ENCODE measurements at places on chromosomes 5 and 9.
A peak's percentile ranks its signal among the peaks of the same experiment; 100 is the strongest.

- no peak for DNase-seq
These were observed 1510.5 kb upstream of the CDH9 start for GRCh38 chr5:28548856-28549255.

GRCh38 chr9:124611106-124611505 is 103.9 kb upstream of the NR5A1 start:
- DNase-seq, result no peak

- DNase-seq, result no peak
These were observed 293.2 kb upstream of the CLINT1 start for GRCh38 chr5:158152136-158152535.

DNA sequence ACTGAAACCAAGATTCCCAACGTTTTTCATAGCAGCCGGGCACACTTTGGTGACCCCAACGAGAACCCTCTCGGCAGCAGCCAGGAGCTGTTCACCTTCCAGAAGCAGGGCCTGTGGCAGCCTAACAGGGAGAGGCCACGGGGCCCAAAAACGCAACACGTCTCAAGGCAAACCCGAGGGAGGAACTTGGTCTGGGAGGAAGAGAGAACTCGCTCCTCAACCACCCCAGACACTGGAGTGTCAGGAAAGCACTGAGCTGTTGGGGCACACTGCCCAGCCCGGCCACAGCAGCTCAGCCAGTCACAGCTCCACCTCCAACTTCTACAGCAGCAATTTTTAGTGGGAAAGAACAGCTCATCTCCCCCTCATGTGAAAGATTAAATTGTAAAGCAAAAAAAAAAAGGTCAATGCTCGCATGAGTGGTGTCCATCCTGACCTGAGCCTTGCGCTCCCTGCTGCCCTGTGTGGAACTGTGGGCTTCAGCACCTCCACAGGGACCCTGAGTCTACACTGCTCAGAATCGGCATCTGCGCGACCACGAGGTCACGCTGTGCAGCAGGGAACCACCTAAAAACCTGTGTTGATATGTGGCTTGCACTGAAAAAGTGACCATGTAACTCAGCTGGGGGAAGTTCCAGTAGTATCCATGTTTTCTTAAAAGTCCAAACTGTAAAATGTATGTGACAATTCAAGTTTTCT is 55.0 kb downstream of the IPPK start:
- no peak for DNase-seq

DNA sequence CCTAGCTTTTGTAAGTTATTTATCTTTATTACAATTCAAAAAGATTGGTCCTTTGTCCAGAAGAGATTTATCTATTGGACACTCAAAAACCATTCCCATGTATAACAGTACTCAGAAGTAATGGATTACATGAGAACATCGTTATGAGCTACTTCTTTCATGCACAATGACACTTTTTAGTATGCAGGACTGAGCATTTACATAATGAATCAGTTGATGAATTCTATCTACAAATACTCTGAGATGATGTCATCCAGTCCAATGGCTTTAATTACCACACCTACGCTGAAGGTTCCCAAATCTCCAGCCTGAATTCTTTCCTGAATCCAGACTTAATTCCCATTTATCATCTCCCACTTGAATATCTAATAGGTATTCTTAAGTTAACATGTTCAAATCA is 75.3 kb downstream of the PTBP3 start:
- DNase-seq, result no peak

- peak; percentile 52 for DNase-seq
These were observed 25.0 kb upstream of the HMCN2 start for GRCh38 chr9:130240410-130241197.

GRCh38 chr5:132961887-132962286 is 1.5 kb downstream of the AFF4 start:
- no peak for DNase-seq

DNA sequence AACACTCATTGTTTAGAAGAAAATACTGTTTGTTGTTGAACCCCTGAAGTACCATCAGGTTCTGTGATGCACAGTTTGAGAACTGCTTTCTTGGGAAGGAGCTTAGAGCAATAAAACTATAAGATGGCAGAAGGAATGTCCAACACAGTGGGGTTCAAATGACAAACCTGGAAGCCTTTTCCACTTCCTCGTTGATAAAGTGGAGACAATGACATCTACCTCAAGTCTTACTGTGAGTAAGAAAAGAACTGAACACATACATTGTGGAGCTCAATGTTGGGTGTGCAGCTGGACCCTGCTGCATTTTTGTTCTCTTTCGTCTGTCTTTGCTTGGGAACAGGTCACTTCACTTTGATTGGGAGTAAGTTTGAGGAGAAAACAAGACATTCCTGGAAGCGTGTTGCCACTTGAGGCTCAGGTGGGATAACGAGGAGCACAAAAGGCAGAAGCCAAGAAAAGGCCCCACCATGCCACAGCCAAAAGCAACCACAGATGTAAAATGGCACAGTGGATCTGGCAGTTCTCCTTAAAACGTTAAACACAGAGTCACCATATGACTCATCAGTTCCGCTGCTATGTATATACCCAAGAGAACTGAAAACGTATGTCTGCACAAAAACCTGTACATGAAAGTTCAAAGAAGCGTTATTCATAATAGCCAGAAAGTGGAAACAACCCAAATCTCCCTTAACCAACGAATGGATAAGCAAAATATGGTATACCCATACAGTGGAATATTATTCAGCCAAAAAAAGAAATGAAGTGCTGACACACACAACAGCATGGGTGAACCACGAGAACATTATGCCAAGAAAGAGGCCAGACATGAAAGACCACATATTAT is 42.9 kb upstream of the SUB1 start:
- DNase-seq, result no peak

- DNase-seq, result no peak
These were observed 189.5 kb downstream of the SLCO4C1 start for GRCh38 chr5:102106599-102106998.

- no peak for DNase-seq
These were observed 160.4 kb upstream of the CDH12 start for GRCh38 chr5:23013395-23013998.

DNA sequence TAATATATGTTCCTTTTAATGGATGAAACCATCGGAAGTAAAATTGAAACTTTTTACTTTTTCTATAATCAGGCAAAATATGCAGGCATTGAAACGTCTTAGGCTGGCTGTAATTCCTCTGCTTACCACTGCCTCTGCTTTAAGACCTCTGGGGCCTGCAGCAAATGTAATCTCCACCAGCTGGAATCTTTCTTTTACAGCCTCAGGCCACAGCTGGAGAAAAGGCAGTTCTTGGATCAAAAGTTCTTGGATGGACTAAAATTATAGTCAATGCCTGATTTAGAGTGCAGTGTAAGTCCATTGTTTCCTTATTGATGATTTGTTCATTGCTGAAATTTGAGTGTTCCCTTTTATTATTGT is 396.7 kb downstream of the KCTD16 start:
- DNase-seq, result no peak

- DNase-seq, result no peak
These were observed 211.2 kb downstream of the GLIS3 start for GRCh38 chr9:4088679-4089078.

DNA sequence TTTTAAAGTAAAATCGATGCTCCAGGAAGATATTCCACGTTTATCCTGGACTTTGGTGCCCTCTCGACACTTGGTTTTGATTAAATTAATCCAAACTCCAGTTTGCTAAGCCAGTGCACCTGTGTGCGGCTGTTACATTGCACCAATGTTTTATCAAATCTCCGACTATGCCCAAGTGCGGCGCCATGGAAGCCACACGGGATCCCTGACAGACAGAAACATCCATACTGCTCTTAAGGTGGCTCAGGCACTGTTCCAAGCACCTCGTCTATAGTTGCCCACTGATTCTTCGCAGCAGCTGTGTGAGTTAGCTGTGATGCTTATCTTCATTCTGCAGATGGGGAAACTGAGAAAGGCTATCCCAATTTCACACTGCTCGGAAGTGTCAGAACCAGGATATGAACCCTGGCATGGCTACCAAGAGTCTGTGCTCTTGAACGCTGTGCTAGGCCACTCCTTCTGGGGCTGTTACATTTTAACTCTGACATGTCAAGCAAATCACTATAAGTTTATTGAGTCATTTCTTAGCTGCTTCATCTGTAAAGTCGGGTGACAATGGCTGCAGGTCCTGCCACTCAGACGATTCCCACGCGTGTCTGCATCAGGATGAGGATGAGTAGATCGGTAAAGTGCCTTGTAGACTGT is 113.0 kb downstream of the ADAMTS2 start:
- no peak for DNase-seq

DNA sequence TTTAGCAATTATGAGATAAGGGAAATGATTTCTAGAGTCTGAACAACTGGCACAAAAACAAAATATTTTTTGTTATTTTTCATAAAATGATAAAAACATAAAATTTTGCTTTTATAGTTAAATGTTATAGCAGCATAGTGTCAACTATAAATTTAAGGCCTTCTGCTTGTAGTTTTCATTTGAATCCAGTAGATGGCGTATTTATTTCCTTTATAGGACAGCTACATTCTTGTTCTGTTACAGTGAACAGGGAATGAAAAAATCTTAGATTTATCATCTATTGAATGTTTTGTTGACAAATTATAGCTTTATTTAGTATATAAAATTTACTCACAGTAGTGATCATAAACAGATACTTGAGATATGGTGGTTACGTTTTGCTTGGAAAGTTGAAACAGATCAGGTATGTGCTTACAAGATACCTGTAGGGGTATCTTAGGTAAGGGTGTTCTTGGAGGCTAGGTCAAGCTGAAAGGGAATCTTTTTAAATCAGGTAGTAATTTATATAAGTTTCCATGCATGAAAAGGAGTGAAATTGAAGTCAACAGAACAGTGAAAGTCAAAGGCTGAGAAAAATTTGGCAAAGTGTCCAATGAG is 239.3 kb upstream of the GRIN3A start:
- peak; percentile 14 for DNase-seq

GRCh38 chr5:133680830-133681565 is 68.7 kb upstream of the FSTL4 start:
- DNase-seq, result no peak

- DNase-seq, result no peak
These were observed 468.4 kb downstream of the PTPRD start for GRCh38 chr9:10144355-10144754.

DNA sequence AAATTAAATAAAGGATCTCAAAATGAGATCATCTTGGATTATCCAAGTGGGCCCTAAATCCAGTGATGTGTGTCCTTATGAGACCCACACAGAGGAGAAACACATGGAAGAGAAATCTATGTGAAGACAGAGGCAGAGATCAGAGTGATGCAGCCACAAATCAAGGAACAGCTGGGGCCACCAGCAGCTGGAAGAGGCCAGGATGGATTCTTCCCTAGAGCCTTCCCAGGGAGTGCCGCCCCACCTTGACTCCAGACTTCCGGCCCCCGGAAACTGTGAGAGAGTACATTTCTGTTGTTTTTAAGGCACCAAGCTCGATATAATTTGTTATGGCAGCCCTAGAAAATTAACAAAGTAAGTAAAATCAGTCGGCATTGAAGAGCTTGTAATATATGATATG is 286.9 kb downstream of the FBXL7 start:
- no peak for DNase-seq

- no peak for DNase-seq
These were observed 1339.4 kb upstream of the WWC1 start for GRCh38 chr5:166952048-166952447.

DNA sequence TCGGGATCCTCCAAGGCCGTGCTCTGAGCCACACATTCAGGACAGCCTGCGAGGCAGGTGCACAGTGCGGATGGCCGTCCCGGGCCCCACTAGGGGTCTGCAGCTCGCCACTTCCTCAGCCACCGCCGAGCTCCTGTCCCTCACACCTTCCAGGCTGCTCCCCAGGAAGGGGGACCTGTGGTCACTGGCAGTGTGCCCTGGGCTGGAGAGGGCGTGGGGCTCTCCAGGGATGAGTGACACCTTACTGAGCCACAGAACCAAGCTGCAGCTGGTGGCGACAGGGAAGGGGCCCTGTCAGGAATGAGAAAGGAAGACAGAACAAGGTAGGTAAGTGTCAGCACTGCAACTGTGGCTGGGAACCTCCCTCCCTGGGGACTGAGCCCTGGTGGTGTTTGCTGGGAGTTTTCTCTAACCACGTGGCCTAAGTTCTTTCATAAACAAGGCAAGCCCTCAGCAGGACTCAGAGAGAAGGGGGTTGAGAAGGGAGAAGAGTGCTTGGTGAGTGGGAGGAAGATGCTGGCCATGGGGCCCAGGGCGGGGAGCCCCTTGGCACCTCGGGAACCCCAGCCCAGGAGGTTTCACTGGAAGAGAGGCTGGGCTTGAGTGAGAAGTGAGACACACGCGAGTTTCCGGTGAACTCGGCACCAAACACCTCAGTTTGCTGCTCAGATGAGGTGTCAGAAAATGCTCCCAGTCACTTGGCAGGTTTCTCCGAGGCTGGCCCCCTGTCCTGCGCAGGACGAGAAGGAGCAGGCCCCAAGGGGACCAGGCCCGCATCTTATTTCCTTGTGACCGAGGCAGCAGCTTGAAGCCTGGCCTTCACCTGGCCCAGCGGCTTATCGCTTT is 5.2 kb downstream of the IL13 start:
- no peak for DNase-seq

GRCh38 chr9:35748242-35748857 is 678 bp downstream of the GBA2 start:
- peak; percentile 22 for DNase-seq

GRCh38 chr5:134125039-134126015 is 10.8 kb downstream of the TCF7 start:
- DNase-seq, result no peak

- DNase-seq, result no peak
These were observed 982 bp downstream of the EPB41L4A start for GRCh38 chr5:112417931-112418658.
